ENCODE measurements at places on chromosomes 12 and 14. TPM values are rescaled to one million over a fixed set of nuclear protein-coding genes. Genes with fewer than 3 reads are reported as not detected.

The RTL1 gene
- not detected for total RNA-seq

The KCNC2 gene
- total RNA-seq = not detected

The BICDL1 gene
- 14.2 TPM for total RNA-seq

DNA sequence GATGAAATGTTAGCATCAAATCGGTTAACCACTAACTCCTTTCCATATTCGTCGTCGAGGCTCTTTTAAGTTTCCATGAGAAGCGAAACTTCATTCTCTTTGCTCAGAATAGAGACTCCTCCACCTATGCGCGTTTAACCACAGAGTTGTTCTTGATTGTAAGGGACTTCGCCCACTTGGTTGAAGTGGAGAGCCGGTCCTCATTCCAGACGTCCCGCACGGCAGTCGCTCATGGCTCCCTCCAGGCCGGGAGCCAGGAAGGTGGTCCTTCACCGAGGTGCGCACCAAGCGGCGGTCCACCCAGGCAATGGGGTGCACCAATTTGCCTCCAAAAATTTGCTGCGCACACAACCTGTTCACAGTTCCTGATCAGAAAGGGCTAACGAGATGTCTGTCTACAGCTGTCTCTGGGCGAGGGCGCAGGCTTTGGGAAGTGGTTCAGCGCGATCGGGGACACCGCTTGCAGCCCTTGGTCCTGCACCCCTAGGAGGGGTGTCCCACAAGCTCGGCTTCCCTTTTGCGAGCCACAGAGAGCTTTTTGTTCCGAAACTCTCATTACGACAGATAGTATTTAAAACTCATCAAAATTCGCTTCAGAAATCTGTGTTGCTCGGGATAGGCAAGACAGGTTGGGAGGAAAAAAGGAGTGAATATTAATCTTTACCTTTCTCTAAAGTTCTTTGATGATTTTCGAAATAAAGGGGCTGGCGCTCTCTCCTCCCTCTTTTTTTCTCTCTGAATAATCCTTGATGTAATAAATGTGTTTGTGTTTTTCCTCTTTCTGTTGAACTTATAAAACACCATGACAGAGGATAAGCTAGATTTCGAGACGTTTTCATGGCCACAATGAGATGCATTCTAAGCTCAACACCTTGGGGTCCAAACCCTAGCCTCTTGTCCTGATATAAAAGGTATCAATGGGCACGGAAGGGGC lies 6.4 kb upstream of the ALX1 start:
- no peak for DNase-seq

The CDK2 gene
- 110 TPM for total RNA-seq

GRCh38 chr12:6154730-6155459 lies 30.4 kb upstream of the VWF start:
- no peak for DNase-seq

GRCh38 chr14:42804141-42804540 lies 1197.5 kb downstream of the LRFN5 start:
- DNase-seq = no peak

The TEX22 gene
- total RNA-seq = 0.86 TPM

The KRT83 gene
- total RNA-seq = not detected

DNA sequence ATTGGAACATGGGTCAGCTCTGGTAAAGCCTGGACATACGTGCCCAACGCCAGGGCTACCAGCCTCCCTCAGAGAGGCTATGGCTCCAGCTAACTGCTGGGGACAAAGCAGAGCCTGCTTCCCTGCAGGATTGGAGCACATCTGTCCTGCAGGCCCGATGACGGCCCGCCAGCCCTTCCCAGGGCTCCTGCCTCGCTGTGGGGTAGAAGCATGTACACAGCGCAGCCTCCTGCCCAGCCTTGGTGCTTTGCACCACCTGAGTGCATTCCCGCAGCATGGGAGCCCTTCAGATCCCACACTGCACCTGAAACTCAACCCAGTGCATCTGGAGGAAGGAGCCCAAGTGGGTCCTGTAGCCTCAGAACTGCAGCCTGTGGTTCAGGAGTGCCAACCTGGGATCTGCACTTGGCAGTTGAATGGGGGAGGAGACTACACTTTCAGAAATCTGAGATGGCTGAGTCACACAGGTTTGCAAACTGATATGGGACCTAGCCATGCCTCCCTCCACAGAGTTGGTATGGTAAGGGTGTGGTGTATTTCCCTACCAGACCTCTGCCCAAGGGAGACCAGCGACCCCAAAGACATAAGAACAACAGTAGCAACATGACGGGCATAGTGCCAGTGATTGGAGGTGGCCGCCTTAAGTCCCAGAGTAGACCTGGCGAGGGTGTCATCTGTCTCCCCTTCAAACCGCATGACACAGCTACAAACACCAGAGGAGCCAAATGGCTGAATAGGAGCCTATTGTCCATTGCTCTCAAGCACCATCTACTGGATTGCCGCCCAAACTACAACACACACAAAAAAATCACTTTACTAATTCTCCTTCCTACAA lies 273.9 kb upstream of the MIS18BP1 start:
- peak; percentile 56 for DNase-seq

GRCh38 chr12:20370014-20370386 lies 1.7 kb downstream of the PDE3A start:
- peak; percentile 45 for DNase-seq

DNA sequence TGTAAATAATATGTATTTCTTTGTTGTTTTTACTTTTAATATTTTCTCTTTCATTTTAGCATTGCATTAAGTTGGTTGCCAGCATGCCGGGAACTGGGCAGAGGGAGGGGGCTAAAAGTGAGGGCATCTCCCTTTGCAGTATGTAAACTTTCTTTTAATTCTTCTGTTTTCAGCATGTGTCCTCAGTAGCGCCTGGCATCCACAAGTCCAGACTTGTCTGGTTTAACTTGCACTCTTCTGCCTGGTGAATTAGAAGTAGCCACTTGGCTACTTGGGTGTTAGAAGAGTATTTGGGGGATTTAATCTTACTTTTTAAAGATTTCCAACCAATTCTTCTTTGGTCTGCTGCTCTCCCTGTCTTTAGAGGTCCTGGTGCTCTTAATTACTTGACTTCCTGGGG lies 117.2 kb upstream of the SCAF11 start:
- DNase-seq = no peak

DNA sequence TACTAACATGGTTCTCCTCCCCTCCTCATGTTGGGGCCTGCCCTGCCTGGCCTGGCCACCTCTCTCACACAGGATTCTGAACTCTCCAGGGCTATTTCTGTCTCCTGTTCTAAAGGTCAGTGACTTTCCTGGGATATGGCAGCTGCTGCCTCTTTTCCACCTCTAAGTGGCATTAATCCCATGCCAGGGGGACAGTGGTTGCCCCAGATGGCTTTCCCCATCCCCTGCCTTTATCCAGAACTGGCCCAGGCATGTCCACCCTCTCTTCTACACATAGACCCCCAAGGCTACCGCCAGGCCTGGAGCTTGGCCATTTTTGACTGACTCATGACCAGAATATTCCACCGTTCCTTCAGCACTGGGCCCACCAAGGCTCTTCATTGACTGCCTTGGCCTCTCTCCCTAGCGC lies 90.4 kb downstream of the IRF2BPL start:
- DNase-seq = no peak

DNA sequence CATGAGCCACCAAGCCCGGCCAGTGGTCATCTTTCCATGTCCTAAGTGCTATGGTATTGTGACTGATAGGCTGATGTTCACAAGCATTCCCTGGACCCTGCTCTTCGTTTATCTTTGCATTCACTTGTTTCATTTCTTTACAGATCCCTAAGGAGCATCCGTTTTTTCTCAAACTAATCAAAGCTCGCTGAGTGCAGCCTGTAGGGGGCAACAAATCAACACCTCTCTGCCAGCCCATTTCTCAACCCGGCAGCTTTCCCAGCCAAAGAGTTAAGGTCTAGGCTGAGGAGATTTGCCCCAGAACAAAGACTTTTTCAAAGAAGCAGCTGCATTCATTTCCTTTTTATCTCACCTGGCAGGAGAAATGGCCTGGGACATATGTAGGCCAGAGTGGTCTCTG lies 12.1 kb downstream of the SIRT4 start:
- no peak for DNase-seq
